CD8-positive, alpha-beta T cell (primary cell): ENCODE measurements at places on chromosomes 12 and 14.
A peak's percentile ranks its signal among the peaks of the same experiment; 100 is the strongest.

GRCh38 chr14:34180869-34181268 lies 230.0 kb upstream of the EGLN3 start:
- DNase-seq: no peak

- no peak for DNase-seq
Measured at GRCh38 chr12:3601461-3602150, 110.6 kb downstream of the PRMT8 start.

DNA sequence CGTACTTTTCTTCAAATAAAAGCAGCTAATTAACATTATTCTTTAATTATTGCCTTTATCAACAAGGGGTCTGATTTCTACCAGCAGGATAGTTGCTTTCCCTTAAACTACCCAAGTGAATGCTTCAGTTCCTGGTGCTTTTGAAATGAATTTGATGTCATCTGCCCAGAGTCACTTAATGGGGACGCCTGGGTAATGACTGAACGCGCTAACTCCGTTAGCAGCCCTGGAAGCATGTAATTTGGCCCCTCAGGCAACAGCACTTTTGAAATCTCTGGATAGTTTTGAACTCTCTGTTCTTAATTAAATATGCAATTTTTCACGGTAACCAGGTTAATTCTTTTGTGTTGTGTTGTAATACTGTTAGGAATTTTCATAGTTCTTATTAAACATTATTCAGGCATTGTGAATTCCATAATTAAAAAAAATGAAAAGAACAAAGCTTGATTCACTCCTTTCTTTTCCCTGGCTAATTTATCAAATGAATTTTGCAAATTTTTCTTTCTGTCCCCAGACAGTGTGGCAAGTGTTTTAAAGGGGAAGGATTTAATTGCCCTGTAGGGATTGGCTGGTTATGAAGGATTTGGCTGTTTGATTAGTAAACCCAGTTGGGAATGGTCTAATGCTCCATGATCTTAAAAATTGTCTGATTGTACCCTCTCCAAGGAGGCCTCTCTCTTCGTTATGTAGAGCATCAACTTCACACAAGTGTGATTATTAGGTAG lies 137.5 kb upstream of the MYL2 start:
- DNase-seq: no peak

GRCh38 chr12:117069926-117070900 lies 29.0 kb downstream of the TESC start:
- no peak for DNase-seq

- DNase-seq: no peak
Measured at GRCh38 chr12:81203671-81204204, 125.9 kb downstream of the ACSS3 start.

DNA sequence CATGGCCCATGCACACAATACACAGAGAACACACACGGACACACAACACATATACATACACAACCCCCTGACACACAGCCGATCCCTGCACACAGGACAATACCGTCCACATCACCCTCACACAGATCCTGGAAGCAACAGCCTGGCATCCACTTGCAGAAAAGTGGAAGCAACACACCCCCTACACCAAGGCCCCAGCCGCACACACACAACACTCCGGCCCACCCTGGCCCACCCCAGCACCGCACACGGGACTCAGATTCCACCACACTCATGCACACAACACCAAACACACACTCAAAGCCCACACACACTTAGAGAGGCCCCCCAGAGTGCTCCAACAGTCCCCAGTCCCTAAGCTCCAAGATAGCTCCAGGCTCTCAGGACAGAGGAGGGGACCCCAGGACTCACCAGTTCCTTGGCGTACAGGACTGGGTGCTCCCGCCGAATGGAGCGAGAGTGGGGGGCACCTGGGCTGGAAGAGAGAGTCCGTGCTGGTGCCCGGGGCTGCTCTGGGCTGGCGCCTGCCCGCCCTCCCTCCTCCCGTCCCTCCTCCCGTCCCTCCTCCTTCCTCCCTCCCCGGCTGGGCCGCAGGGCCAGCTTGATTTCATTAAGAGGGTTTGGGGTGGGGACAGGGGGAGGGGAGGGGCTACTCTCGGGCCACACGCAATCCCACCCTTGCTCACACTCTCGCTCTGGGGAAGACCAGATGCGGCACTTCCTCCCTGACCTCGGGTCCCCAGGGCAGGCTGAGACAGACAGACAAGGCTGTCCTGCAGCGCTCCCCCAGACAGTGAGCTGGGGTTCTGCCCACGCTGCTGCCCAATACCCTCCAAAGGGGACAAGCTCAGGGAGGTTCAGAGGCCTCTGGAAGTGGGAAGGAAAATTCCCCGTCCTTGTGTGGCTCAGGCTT lies at the start of gene TMEM119:
Gene TMEM119, minus strand, starts transcription at position 526 of the 913 bp plus-strand sequence. CDS start 5,701 bp downstream, outside the sequence.
- DNase-seq: no peak

GRCh38 chr12:91901381-91902074 lies 244.1 kb downstream of the BTG1 start:
- no peak for DNase-seq

DNA sequence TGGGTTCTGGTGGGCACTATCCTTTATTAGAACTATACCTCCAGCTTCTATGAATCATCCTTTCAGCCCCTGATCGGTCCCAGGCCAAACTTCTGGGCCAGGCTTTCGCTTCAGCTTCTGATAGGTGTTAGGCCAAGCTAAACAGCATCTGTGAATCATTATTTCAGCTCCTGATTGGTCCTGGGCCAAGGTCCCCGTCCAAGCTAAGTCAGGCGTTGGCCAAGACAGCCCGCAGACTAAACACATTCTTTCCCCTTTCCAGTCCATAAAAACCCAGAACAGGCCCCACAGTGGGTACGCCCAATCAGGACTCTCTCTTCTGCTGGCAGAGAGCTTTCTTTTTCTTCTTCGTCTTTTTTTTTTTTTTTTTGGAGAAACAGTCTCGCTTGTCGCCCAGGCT lies 1808.9 kb upstream of the SEL1L start:
- no peak for DNase-seq

- DNase-seq: no peak
Measured at GRCh38 chr12:103442822-103443221, 52.9 kb downstream of the C12orf42 start.

- no peak for DNase-seq
Measured at GRCh38 chr14:88533064-88533602, 21.7 kb downstream of the PTPN21 start.

GRCh38 chr12:122811777-122812176 lies 23.5 kb upstream of the HIP1R start:
- DNase-seq: no peak

DNA sequence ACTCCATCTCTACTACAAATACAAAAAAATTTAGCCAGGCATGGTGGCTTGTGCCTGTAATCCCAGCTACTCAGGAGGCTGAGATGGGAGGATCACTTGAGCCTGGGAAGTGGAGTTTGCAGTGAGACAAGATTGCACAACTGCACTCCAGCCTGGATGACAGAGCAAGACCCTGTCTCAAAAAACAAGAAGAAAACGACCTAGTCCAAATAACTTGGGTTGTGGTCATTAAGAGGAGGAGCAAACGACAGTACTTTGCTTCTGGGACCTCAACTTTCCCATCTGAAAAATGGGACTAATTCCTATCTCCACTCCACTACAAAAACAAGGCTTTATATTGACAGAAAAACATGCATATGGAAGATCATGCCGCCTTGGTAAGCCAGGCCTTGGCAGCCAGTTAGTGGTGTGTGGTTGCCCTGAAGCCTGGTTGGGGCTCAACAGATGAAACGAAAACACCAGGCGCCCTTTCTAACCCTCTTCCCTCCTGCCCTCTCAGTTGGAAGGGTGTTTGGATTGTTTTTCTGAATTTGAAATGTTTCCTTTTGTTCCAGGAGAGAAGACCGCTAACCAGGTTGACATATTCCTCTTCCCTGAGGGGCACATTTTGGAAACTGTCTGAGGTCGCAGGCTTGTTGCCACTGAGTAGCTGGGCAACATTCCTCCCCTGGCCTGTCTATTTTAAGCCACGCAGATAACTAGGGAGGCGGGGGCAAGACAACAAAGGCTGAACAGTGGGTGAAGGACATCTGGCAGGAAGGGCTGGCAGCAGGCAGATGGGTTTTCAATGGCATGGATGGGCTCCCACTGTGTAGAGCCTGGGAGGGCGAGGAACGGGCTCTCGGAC lies 13.7 kb upstream of the VPS37B start:
- no peak for DNase-seq

- no peak for DNase-seq
Measured at GRCh38 chr12:126926023-126926594, 1340.9 kb upstream of the TMEM132C start.

DNA sequence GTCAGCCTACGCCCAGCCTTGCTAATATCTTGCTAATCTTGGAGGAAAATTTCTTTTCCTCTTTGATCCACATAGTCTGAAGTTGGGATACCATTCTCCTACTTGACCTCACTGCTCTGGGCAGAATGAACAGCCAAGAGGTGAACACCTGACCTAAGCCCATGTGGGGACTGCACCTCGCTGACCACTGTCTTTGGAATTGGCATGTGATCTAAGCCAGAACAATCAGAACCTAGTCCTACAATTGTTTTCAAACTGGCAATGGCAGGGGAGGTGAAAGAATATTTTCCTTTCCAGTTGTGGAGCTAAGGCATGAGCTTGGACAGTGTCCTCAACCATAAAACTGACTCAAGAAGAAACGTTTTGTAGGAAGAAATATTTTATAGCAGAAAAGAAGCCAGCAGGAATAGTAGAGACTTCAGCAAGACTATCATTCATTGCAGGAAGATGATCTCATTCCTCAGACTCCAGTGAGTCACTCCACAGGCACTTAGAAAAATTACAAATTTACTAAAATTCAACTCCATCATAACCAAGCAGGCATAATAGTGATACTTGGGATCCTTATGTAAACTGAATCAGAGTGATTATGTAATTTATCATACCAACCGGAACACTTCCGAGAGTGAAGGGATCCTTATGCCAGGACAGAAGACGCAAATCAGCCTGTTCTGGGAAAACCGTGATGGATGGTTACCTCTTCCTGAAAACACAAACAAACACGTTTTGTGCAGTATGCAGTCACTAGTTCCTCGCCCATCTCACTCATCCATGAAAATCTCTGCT lies 14.7 kb downstream of the PTPRO start:
- DNase-seq: no peak

- DNase-seq: no peak
Measured at GRCh38 chr14:66464261-66464660, 21.9 kb upstream of the CCDC196 start.

DNA sequence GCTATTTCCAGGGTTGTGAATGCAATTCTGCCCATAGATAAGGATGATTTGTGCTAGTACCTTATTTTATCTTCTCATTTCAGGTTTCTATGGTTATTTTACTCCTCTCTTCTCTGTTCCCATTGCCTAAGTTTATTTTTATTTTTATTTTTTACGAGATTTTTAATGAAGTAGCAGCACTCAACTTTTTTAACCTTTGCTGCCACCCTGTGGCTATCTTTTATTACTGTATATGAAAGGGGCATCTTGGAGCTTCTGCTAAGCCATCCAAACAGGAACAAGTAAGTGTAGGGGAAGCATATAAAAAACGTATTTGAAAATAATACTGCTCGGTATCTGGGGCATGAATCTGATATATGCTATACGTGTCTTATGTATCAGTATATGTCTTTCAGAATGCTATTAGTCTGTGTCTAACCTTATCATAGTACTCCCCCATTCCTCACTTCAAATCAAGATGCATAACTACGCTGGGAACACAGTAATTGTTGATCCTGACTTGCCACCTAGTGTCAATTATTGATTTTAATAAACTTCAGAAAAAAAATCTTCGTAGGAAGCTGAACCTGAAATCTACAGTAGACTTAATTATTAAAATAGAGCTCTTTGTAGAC lies 60.3 kb downstream of the KLRG1 start:
- peak; percentile 42 for DNase-seq

GRCh38 chr14:57461777-57462320 lies 31.8 kb downstream of the CCDC198 start:
- no peak for DNase-seq

DNA sequence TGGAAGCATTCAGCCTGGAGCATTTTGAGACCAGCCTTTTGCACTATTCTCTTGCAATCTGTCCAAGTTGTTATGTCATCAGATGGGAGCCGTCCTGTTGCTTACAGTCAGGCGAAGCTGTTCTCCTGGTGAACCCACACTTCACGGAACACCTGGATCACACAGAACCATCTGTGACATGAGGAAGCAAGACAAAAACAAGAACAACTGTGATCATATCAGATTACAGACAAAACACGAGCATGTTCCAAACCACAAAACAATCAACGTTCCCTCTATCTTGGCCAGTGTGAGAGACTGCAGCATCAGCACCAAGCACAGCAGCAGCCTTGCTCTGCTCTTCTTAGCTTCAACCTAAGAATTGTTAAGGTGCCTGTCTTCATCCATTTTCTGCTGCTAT lies 180.5 kb upstream of the SFSWAP start:
- DNase-seq: no peak

- DNase-seq: peak; percentile 56
Measured at GRCh38 chr12:31362759-31363415, 36.9 kb upstream of the SINHCAF start.
